ENCODE measurements at places on chromosomes 6 and 20.

DNA sequence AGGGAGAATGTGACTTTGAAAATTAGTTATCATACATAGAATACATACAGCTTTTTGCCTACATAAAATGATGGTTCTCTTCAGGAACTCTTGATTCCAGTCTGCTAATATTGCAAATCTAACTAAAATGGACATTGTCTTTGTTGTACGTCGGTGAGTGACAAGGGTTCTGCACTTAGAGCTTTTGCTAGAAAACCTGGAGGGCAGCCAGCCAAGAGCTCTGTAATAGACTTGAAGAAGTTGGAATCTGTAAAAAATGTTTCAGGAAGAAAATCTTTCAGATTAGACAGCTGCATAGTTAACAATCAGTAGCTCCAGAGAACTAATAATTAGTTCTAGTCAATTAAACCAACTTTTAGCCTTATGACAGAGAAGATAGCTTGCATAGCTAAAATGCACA lies 138.3 kb downstream of the FLRT3 start:
- no peak for DNase-seq

- DNase-seq = no peak
Measured at GRCh38 chr6:47729019-47729418, 30.6 kb downstream of the ADGRF4 start.

GRCh38 chr20:46204594-46205186 lies 86.6 kb downstream of the CD40 start:
- no peak for DNase-seq

DNA sequence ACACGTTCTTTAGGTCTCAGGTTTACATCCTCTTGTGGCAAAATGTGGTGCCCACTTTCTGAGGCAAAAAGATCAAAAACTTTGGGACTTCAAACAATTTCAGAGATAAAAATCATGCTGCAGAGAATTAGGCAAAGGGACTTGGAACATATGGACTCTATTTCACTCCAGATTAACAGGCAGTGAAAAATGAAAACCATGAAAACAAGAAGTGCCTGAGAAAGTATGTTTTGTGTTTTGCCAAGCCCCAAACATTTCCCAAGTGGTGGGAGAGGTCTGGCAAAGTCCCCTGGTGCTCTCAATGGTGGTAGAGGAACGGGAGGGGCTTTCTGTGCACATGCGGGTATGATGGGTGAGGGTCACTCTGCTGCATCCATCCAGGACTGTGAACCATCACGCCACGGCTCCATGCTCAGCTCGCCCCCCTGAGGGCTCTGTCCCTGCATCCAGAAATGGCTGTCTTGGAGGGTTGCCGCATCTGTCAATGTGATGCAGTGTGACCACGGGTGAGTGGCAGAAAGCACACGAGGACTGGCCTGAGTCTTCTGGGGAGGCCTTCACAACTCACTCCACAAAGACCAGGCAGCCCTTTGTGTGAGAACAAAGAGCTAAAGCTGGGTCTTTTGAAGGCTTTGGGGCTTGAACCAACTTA lies 43.2 kb upstream of the TBC1D7 start:
- DNase-seq = no peak

DNA sequence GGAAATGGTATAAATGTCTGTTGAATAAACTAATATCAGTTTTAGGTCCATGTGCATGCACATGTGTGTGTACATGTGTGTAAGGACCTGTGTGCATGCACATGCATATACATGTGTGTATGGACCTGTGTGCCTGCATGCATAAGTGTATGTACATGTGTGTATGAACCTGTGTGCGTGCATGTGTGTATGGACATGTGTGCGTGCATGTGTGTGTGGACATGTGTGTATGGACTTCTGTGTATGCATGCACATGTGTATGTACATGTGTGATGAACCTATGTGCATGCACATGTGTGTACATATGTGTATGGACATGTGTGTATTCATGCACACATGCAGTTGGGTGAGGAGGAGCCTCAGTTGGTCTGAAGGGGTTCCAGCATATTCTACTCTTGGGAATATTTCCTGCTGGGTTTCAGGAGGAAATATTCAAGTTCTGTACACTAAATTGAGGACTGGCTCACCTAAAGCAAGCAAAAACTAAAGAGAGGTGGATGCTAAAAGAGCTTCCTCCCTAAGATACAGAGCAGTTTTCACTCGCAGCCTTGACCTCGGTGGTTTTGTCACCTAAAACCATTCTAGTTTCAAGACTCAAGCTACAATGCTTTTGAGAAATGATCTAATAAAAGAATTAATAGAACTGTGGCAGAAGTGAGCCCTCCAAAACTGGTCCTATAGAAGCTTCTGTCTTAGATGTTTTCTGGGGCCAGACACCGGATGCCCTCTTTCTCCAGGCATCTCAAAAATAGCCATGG lies 742.8 kb downstream of the MAFB start:
- no peak for DNase-seq

DNA sequence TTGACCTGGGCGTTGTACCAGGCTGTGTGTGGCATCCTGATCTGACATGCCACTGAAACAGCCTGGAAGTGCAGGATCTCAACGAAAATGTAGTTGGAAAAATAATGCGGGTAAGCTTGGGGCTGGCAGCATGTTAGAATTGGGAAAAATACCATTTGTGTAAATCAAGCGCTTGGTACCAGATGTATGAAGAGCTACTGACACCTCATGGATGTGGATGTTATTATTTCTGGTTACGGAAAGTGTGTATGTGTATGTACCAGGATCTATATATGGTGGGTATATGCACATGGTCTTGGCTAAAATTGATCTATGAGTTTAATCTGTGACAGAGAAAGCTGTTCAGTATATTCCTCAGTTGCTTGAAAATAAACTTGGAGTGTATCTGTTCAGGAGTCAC lies 22.7 kb downstream of the HIVEP1 start:
- no peak for DNase-seq

- DNase-seq = no peak
Measured at GRCh38 chr6:84554074-84554473, 210.3 kb downstream of the TBX18 start.

- DNase-seq = no peak
Measured at GRCh38 chr6:33217681-33218080, 9.4 kb downstream of the RING1 start.

DNA sequence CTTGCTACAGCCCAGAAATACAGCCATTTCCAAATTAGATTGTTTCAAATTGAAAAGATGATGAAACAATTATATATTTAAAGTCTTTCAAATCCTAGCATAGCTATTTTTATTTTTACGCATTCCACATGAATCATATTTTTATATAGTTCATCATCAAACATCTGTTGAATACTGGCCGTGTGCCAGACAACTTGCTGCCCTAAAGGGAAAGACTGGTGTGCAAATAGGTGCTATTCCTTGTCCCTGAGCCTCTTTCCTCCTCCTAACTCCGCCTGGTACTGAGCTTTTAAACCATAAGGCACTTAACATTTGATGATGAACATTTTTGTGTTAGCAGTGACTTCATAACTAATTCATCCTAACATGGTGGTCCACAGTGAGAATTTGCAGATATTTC lies 18.7 kb upstream of the PLCG1 start:
- DNase-seq = no peak

DNA sequence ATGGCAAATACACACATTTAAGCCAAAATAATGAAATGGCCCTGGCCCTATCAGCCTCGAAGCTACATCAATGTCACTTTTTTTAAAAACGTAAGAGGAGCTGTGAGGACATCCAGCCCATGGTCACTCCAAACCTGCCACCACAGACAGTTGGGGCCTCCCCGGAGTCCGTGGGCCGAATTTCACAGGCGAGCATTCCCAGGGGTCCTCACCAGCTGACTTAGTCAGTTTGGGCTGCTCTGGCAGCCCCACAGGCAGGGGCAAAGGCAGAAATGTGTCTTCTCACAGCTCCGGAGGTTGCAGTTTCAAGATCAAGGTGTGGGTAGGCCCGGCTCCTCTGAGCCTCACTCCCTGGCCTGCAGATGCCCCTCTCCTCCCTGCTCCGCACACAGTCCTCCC lies 25.8 kb upstream of the CD93 start:
- no peak for DNase-seq
